ENCODE measurements at places on chromosomes 7 and 10.

DNA sequence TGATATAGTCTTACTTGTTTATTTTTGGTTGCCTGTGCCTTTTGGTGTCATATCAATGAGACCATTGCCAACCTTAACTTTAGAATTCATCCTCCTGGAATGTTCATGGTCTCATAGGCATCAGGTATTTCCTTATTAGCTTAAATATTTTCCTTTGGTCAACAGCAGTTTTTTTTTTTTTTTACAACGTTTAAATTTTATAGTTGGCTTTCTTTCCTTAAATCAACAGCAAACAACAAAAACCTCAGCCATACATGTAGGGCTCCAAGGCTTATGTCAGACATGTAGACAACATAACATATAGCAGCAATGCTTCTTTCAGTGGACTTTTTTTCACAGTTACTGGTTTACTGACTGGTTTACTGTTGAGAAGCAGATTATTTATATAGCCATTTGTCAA lies 22.7 kb downstream of the ENTPD7 start:
- no peak for DNase-seq

DNA sequence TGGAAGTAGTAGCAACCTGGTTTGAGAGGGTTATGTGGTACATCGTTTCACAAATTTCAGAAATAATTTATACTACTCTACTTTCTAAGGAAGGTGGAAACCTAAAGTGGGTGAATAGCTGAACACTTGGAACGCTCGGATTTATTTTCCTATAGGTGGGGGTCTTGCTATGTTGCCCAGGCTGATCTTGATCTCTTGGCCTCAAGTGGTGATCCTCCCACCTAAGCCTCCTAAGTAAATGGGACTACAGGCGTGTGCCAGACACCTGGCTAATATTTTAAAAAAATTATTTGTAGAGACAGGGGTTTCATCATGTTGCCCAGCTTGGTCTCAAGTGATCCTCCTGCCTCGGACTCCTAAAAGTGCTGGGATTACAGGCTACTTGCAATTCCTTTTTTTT lies 6.7 kb upstream of the KMT2E start:
- DNase-seq, result no peak

- no peak for DNase-seq
Measured at GRCh38 chr10:79588800-79589199, 21.9 kb upstream of the SFTPA1 start.

DNA sequence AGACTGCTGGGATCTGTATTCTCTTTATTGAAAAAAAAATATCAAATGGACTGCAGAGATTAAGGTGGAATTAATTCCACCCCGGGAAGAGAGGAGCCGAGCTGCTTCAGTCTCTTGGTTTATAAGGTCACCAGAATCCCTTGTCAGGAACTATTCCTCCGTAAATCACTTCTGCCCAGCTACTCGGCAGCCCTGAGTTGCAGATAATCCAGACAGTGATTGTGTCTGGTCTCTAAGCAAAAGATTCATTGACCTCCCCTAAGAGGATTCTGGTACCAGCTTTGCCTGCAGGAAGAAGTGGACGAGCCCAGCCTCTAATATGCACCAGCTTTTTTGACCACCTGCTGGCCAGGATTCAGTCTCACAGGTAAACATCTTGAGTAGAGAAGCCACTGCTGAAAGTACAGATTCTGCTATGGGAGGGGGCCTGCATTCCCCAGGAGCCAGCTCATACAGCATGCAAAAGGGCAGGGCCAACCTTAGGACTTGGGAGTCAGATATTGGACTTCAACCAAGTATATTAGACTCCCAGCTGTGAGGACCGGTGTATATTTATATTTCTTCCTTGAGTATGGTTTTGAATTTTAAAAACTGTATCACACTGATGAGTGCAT lies 27.1 kb upstream of the PLXNA4 start:
- no peak for DNase-seq

- DNase-seq, result no peak
Measured at GRCh38 chr10:100014071-100014762, 4.5 kb upstream of the DNMBP start.

Measured in DMS153 (cell line).